ENCODE measurements at places on chromosomes 6 and 20.

DNA sequence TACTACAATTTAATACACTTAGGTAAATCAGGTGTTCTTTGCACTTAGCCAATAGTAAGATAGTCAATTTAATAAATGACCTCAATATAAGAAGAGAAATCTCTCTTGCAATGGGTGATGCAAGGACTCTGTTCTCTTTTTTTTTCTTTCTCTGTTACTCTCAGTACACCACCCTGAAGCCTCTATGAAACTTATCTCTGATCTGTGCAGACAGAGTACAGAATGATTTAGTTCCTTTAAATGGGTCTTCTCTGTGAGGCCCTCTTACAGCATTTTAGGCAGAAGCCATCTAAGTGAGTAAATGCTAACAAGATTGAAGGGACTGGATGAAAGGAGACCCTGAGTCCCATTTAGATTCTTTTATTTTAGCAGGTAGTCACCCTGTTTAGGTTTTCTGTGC lies 312.8 kb downstream of the RFPL4B start:
- no peak for DNase-seq

DNA sequence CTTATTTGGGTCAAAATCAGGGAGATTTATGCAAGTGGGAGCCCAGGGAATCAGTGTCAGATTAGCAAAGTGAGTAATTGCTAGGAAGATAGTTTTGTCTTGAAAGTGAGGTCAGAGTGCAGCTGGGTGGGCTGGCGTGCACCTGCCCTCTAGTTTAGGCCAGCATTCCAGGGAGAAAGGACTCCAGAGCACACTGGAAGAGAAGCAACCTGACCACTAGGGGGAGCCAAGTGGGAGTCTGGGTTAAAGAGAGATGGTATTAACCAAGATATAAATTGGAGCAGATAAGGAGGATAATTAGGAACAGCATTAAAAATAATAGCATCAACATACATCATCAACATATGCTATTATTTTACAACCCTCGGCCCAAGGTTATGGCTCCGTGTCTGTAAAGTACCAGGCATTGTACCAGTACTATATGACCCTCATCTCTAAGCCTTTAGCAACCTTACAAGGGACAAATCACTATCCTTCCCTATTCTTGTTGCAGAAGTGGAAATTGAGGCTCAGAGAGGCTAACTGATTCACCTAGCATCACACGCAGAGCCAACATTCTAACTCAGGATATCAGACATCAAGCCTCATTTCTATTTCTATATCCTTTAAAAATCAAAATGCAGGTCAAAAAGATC lies 57.8 kb downstream of the SLC2A10 start:
- DNase-seq: peak; percentile 7

- DNase-seq: no peak
Measured at GRCh38 chr6:41167173-41167963, 4.5 kb upstream of the TREM2 start.

- DNase-seq: no peak
Measured at GRCh38 chr6:82840571-82840970, 225.1 kb downstream of the UBE3D start.

- DNase-seq: no peak
Measured at GRCh38 chr20:25551413-25552215, 33.7 kb downstream of the NINL start.

- no peak for DNase-seq
Measured at GRCh38 chr6:42440778-42441696, 10.7 kb downstream of the TRERF1 start.

GRCh38 chr20:10369723-10370090 lies 64.3 kb downstream of the MKKS start:
- no peak for DNase-seq

Measured in CD4-positive, alpha-beta T cell treated with Interleukin-21 for 1 hour (primary cell).